Activated naive CD8-positive, alpha-beta T cell treated with anti-CD3 and anti-CD28 coated beads, Interleukin-2, amount 10 ng/mL, durations not matched to agents 7 days and 5 days (primary cell): ENCODE measurements at places on chromosomes 4 and X. TPM values are rescaled to one million over a fixed set of nuclear protein-coding genes. Genes with fewer than 3 reads are reported as not detected.

GRCh38 chrX:51494409-51494808, 2.0 kb downstream of the NUDT11 start:
- no peak for DNase-seq

- no peak for DNase-seq
Observed at GRCh38 chr4:151627491-151627890, 133.3 kb downstream of the GATB start.

DNA sequence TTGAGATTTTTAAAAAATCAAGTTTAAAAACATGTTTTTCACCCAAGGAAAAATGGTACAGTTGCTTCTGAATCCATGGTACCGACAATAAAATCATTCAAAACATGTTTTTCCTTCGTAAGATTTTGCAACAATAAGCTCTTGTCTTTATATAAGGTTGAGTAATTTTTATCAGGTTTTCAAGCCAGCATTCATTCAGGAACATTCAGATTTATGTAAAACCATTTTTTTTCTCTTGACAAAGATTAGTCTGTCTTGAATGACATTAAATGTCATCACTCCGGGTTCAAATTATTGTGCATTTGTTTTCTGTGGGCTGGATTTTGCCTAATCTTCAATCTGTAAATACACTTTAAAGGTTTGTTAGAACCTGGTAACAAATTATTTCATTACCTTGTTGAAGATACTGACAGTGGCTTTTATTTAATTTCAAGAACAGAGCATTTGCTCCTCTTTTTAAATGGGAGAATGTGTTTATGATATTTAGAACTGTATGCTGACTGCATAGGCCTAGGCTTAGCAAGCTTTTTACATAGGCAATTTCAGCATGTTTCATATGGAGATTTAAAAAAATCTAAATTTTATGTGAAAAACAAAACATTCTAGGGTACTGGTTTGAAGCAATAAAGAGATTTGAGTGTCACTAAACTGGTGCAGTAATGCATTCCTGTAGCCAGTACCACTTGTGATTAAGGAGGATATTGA, 336.4 kb upstream of the HAND2 start:
- no peak for DNase-seq

DNA sequence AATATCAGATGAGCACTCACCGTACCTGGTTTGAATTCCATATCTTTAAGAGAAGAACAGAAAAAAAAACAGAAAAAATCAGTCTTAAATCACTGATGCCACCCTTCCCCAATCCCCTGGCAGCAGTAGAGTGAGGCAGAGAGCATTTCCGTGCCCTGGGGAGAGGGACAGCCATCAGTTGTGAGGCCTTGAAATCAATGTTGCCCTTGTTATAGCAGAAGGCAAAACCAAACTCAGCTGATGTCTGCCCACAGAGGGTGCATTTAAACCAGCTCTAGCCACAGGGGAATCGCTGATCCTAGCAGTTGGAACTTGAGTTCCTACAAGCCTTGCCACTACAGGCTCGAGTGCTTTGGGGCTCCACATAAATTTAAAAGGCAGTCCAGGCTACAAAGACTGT, 338.5 kb upstream of the FMR1 start:
- no peak for DNase-seq

GRCh38 chr4:52995360-52996030, 133.4 kb downstream of the RASL11B start:
- no peak for DNase-seq

DNA sequence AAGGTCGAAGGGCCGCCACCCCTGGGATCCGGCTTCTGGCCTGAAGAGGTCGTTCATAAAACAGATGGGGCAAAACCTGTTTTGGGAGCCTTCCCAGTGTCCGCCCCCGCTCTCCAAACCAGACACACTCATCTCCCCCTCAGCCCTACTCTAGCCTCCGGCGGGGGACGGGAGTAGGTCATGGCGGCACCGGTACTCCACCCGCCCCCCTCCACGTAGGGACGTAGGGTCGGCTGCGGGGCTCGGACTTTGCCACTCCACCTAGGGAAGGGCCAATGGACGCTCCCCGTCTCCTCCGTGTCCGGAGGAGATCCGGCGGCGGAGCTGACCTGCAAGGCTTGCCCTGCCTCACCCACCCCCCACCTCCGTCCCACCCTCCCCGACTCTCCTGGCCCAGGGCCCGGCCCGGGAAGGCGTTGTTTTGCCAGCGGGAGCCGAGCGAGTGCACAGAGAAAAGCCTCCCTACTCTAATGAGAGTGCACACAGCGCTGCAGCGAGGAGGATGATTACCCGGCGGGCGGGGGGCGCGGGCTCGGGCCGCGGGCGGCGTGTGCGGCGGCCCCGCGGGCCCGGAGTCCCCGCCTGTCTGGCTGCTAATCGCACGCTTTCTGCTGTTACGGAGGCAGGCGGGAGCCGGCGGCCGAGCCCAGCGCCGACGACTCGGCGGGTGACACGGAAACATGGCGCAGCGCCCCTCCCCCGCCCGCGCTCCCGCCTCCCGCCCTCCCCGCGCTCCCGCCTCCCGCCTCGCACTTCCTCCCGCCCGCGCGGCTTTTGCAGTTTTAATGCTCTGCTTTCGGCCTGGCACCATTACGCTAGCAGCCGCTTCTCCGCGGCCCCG, 8.3 kb upstream of the BCOR start:
- DNase-seq = peak; percentile 74

DNA sequence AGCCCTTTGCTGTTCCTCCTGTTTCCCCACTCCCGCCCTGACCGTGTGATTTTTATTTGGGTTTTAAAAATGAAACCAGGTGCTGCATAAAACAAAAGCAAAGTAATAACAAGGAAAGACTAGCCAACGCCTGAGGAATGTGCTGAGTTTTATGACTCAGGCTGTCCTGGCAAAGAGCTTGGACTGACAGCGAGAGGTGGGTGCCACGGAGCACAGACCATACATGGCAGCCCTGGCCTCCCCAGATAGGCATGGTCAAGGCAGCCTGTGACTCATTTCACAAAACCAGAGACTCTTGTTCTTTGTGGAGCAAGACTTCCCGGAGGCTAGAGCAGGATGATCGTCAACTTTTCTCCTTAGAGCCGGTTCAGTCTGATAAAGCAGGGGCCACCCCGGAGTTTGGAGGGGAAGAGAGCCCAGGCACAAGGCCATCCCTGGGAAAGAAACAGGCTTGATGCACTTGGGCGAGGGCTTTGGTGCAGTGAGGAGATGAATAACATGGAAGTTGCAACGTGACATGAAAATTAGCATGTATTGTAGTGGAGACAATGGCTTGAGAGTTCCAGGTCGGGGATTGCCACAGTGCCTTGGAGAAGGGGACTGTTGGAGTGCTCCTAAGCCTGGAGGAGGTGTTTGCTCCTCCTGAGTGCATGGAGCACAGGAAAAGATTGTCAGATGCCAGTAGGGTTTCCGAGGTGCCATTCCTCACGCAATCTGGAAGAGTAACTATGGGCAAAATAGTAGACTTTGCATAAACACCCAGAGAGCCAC, 54.8 kb downstream of the C4orf51 start:
- DNase-seq = no peak

- DNase-seq = no peak
Observed at GRCh38 chr4:82223715-82224114, 150.1 kb downstream of the HNRNPD start.

Gene NUDT6
- total RNA-seq = 13.3 TPM

Gene ARHGEF6
- total RNA-seq = 87.1 TPM

Gene MAD2L1
- 49.3 TPM for total RNA-seq
